ENCODE measurements at places on chromosomes 2 and 18. TPM values are rescaled to one million over a fixed set of nuclear protein-coding genes. Genes with fewer than 3 reads are reported as not detected.

The IGFBP2 gene
- 26.0 TPM for total RNA-seq

The MAP3K2 gene
- 20.8 TPM for total RNA-seq

The CFAP65 gene
- total RNA-seq: not detected

The MEIS1 gene
- 39.3 TPM for total RNA-seq

The PRKAG3 gene
- total RNA-seq: not detected

The LRATD1 gene
- total RNA-seq: 1.4 TPM

The NDC80 gene
- 0.33 TPM for total RNA-seq

The C1QL2 gene
- total RNA-seq: not detected

The LOXHD1 gene
- total RNA-seq: 0.15 TPM

The GALNT5 gene
- 0.74 TPM for total RNA-seq

The POTEI gene
- total RNA-seq: not detected

The UGT1A8 gene
- not detected for total RNA-seq

The GCKR gene
- total RNA-seq: not detected

The GCG gene
- not detected for total RNA-seq

The VAMP8 gene
- total RNA-seq: 8.3 TPM

The ASB18 gene
- 24.2 TPM for total RNA-seq

The GNLY gene
- 1.3 TPM for total RNA-seq

The SERPINB13 gene
- total RNA-seq: not detected

The ELP2 gene
- 59.3 TPM for total RNA-seq

The SLC9A4 gene
- total RNA-seq: 0.07 TPM

The B4GALT6 gene
- total RNA-seq: 5.6 TPM

The RNF125 gene
- total RNA-seq: 4.0 TPM

The ATP9B gene
- total RNA-seq: 15.5 TPM

The CDK15 gene
- 0.21 TPM for total RNA-seq

The MRPL53 gene
- total RNA-seq: 136 TPM

The MC5R gene
- total RNA-seq: not detected

The DCDC2C gene
- total RNA-seq: not detected

The ZNF513 gene
- total RNA-seq: 9.8 TPM

The ZNF804A gene
- total RNA-seq: not detected

The ARHGAP28 gene
- total RNA-seq: 3.3 TPM

The AQP4 gene
- total RNA-seq: 11.4 TPM

The NEU2 gene
- total RNA-seq: not detected

The SLC8A1 gene
- 876 TPM for total RNA-seq

The SFTPB gene
- not detected for total RNA-seq

The EGR4 gene
- not detected for total RNA-seq

The KYNU gene
- total RNA-seq: 0.67 TPM

The ABCG5 gene
- 0.13 TPM for total RNA-seq

The STPG4 gene
- total RNA-seq: not detected

All from heart right ventricle (tissue), 16 donors.